CD4-positive, alpha-beta memory T cell (primary cell): ENCODE measurements at places on chromosomes 11 and 22. TPM values are rescaled to one million over a fixed set of nuclear protein-coding genes. Genes with fewer than 3 reads are reported as not detected.

GRCh38 chr11:120333801-120334200 is 2.4 kb upstream of the ARHGEF12 start:
- no peak for DNase-seq

DNA sequence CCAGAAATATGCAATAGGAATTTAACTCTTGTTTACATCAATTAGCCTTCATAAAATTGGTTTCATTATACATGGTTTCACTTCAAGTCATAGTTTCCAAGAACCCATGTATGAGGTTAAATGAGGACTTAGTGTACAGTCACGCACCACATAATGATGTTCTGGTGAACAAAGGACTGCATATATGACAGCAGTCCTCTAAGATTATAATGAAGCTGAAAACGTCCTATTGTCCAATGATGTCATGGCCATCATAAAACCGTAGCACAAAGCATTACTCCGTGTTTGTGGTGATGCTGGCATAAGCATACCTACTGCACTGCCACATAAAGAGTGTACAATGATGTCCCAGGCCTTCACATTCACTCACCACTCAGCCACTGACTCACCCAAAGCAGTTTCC is 31.1 kb downstream of the SMCO4 start:
- no peak for DNase-seq

DNA sequence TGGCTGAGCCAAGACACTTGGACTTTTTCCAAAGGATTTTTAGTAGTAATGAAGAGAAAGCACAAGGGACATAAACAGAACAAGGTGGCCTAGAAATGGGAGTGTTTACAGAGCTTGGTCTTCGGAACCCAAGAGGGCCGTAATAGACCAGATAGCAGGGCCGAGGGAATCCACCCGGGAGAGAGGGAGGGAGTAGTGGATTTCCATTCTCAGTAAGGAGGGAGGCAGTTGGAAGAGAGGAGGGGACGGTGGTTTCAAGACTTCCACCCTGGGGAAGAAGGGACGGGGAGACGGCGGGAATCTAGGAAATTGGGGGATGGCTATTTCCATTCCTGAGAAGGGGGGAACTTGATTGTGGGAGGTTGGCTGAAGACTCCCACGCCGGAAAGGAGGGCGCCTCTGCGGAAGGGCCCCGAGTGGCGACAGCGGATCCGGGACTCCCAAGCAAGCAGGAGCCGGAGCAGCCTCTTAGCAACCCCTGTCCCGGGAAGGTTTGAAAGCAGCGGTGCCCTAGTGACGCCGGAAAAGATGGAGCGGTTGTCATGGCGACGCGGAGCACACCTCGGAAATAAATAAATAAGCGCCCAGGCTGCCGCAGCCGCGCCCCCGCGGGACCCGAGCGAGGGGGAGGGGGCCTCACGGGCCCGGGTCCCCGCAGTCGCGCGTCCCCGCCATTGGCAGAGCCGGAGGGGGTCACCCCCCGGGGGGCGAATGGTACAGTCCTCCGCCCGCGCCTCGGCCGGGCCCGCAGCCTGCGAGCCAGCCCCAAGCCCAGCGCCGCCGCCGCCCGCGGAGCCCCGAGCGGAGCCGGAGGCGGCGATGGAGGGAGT is 31.6 kb downstream of the EIF3F start:
- DNase-seq = peak; percentile 88

The FADS1 gene
- 0.72 TPM for polyA plus RNA-seq

The NAALADL1 gene
- polyA plus RNA-seq = 16.6 TPM

The EXT2 gene
- 48.5 TPM for polyA plus RNA-seq

The P2RY6 gene
- polyA plus RNA-seq = not detected

GRCh38 chr11:46202149-46202548 is 75.3 kb upstream of the CREB3L1 start:
- DNase-seq = no peak

DNA sequence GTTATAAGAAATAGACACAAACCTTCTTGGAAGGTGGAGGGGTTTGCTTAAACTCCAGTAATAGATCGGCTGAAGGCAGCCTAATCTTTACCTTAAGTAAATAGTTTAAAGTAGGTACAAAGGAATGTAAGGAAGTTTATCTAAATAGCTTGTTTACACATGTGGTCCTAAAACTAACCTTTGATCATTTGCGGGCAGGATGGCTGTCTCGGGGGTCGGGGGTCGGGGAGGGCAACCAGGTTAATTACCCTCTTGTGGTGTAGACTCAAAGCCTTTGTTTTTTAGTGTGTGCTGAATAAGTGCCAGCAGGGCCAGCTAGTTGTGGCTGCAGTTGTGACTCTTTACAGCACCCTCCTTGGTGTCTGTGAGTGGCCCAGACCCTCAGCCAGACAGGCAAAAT is 256.9 kb upstream of the SESN3 start:
- DNase-seq = no peak

DNA sequence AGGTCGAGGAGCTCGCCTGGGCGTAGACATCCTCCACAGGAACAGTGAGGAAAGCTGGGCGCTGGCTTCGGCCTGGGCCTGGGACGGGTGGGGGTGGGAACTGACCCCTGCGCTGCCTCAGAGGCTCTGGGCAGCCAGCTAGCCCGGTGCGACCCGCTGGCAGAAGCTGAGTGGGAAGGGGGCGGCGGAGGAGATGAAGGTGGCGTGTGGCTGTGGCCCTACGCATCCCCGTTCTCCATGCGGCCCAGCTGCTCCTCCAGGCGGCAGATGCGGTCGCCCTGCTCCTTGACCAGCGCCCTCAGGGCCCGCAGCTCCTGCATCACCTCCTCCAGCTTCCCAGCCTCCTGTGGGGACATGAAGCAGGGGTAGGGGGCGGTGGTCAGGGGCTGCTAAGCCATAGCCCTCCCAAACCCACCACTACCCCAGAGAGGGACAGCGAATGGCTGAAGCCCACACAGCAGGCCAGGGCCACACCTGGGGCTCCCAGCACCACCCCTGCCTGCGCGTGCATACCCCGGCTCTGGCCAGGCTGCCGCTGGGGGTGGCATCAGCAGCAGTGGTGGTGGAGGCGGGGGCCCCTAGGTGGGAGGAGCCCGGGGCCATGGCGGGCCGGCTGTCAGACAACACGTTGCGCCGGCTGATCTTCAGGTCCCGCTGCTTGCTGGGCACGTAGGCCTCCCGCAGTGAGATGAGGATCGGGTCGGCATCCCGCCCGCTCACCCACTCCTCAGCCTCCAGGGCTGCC is 848 bp upstream of the PTPRCAP start:
- peak; percentile 77 for DNase-seq

DNA sequence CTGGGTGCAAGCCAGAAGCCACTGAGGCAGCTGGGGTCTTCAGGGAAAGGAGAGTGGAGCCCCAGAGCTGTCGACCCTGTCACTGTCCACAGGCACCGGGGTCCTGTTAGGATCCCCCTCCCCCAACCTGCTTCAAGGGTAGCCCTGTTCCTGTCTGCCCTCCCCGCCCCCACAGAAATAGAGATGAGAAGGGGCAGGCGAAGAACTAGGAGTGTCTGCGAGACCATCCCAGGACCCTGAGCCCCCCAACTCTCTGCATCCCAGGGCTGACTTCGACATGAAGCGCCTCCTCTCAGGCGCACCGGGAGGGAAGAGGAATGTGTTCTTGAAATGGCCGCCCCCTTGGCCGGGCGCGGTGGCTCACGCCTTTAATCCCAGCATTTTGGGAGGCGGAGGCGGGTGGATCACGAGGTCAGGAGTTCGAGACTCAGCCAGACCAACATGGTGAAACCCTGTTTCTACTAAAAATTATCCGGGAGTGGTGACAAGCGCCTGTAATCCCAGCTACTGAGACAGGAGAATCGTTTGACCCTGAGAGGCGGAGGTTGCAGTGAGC is 607 bp upstream of the ZNF70 start:
- no peak for DNase-seq

GRCh38 chr11:132177106-132177505 is 806.7 kb downstream of the NTM start:
- DNase-seq = no peak

DNA sequence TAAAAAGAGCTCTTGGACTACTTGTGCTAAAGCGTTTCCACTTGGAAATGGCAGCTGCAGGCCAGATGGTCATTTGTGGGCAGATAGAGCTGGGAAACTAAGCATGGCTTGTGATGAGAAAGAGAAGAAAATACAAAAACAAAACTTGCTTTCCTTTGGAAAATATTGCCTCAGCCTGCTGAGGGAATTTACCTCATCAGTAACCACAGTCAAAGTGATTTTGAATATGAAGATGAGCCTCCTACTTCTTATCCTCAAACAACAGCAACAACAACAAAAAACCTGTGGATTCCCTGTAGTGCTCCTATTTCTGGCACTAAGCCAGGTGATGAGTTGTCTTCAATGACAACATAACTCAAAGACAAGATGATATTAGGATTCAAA is 62.7 kb upstream of the FIBIN start:
- DNase-seq = no peak

The SLC6A5 gene
- not detected for polyA plus RNA-seq

GRCh38 chr11:127639916-127640315 is 639.3 kb upstream of the KIRREL3 start:
- no peak for DNase-seq

The C11orf91 gene
- polyA plus RNA-seq = not detected

GRCh38 chr11:111539426-111540113 is 950 bp upstream of the LAYN start:
- DNase-seq = no peak

The TPH1 gene
- polyA plus RNA-seq = not detected

The EFCAB6 gene
- polyA plus RNA-seq = not detected

GRCh38 chr11:37613031-37613430 is 1015.0 kb upstream of the RAG2 start:
- no peak for DNase-seq
